Hematopoietic multipotent progenitor cell treated with erythropoietin and hydrocortisone succinate and interleukin-3 and kit ligand, for 17 days (in vitro differentiated cells): ENCODE measurements at places on chromosomes 6 and 20.

- no peak for DNase-seq
Measured at GRCh38 chr20:45183084-45183483, 8.4 kb downstream of the PI3 start.

DNA sequence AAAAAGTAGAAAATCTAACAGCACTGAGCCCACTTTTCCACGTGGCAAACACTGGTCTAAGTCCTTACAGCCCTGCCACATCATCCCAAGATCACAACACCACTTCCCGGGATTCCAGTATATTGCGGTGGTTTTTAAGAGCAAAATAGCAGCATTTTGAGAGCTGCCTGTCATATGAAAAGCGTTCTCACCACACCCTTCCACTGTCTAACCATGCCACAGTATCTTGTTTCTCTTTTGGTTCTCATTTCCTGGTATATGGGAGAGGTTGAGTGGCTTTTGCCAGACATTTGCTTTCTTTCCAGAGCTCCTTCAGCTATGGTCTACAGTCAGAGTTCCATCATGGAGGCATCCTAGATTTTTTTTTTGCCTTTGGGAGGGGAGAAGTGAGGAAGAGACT is 243.0 kb downstream of the TSHZ2 start:
- DNase-seq: no peak

- DNase-seq: peak; percentile 93
Measured at GRCh38 chr6:26251354-26252076, 113.5 kb upstream of the BTN3A2 start.

- DNase-seq: no peak
Measured at GRCh38 chr6:53300656-53301551, 47.8 kb downstream of the ELOVL5 start.

GRCh38 chr20:61965606-61966491 is 99.8 kb downstream of the TAF4 start:
- no peak for DNase-seq
